ENCODE measurements at places on chromosomes 11 and 22. TPM values are rescaled to one million over a fixed set of nuclear protein-coding genes. Genes with fewer than 3 reads are reported as not detected.

CSTPP1 gene
- total RNA-seq, result 6.7 TPM

ARFGAP3 gene
- 36.9 TPM for total RNA-seq

GPR83 gene
- not detected for total RNA-seq

PKDREJ gene
- not detected for total RNA-seq

FJX1 gene
- 18.1 TPM for total RNA-seq

FAM181B gene
- total RNA-seq, result not detected

TPBGL gene
- not detected for total RNA-seq

C1QTNF5 gene
- 11.6 TPM for total RNA-seq

IL18 gene
- total RNA-seq, result 0.08 TPM

IL17REL gene
- total RNA-seq, result not detected

INS gene
- not detected for total RNA-seq

HOATZ gene
- total RNA-seq, result not detected

OR2D2 gene
- not detected for total RNA-seq

IGSF9B gene
- under 0.01 TPM for total RNA-seq

TSGA10IP gene
- not detected for total RNA-seq

OR1S2 gene
- total RNA-seq, result not detected

CCDC82 gene
- 10.9 TPM for total RNA-seq

WNT11 gene
- 0.75 TPM for total RNA-seq

KDM4D gene
- 0.60 TPM for total RNA-seq

RASGRP2 gene
- 0.23 TPM for total RNA-seq

NEFH gene
- total RNA-seq, result 0.08 TPM

ROBO4 gene
- 0.53 TPM for total RNA-seq

SCGB1C1 gene
- not detected for total RNA-seq

AIFM3 gene
- total RNA-seq, result 0.23 TPM

FZD4 gene
- 11.6 TPM for total RNA-seq

P2RX6 gene
- total RNA-seq, result 0.47 TPM

MFRP gene
- not detected for total RNA-seq

TRIM49 gene
- total RNA-seq, result not detected

CATSPER1 gene
- 0.68 TPM for total RNA-seq

OVCH2 gene
- not detected for total RNA-seq

INCENP gene
- 3.9 TPM for total RNA-seq

OR6T1 gene
- not detected for total RNA-seq

SPTBN2 gene
- 9.2 TPM for total RNA-seq

OR2AG2 gene
- 0.08 TPM for total RNA-seq

CALCA gene
- not detected for total RNA-seq

BTBD18 gene
- not detected for total RNA-seq

ST14 gene
- total RNA-seq, result under 0.01 TPM

ZW10 gene
- total RNA-seq, result 16.2 TPM

TMPRSS6 gene
- not detected for total RNA-seq

SLC25A17 gene
- total RNA-seq, result 6.7 TPM

PIH1D2 gene
- total RNA-seq, result 0.12 TPM

TRPM5 gene
- total RNA-seq, result not detected

PRODH gene
- 0.08 TPM for total RNA-seq

KCNK4 gene
- not detected for total RNA-seq

LRRC55 gene
- not detected for total RNA-seq

MUC6 gene
- total RNA-seq, result not detected

RAG1 gene
- total RNA-seq, result 0.12 TPM

OR4D10 gene
- not detected for total RNA-seq

ZDHHC24 gene
- total RNA-seq, result 9.9 TPM

TBX10 gene
- total RNA-seq, result not detected

Data from smooth muscle cell of the coronary artery (primary cell).